ENCODE measurements at places on chromosomes 7 and 10.

GRCh38 chr10:33109788-33110469, 151.9 kb upstream of the ITGB1 start:
- DNase-seq = no peak

- no peak for DNase-seq
Observed at GRCh38 chr7:106599343-106599698, 61.6 kb downstream of the CCDC71L start.

- DNase-seq = no peak
Observed at GRCh38 chr7:155788616-155789000, 23.7 kb downstream of the SHH start.

DNA sequence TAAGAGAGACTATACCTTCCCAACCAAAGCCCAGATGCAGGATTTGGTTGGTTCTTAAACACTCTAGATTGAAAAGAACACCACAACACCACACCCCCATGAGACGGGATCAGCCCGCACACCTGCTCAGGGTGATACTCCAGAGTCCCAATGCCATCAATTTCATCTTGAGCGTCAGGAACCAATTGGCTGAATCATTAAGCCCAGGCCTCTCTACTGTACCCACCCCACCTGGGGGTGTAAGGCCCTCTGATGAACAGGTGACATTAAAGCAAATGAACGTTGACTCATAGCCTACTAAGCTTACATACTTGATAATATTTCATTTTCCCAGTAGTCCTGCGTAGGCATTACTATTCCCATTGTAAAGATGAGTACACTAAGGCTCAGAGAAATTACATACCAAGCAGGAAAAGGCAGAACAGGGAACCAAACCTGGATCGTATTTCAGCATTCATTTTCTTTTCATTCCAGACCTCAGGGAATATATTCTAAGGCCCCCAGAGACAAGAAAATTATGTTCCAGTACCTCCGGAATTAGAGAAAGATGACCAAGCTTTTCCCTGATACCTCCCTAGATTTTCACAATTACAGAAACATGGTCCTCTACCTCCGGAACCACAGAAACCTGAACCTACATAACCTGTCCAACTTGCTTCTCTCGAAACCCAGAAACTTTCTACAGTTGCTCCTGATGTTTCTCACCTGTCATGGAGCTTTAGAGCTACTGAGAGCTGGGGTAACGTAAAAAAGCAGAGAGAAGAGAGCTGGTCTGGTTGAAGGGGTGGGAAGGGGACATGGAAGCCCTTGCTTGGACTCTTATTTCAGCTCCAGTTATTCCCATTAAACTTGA, 43.1 kb upstream of the KDM7A start:
- DNase-seq = no peak

DNA sequence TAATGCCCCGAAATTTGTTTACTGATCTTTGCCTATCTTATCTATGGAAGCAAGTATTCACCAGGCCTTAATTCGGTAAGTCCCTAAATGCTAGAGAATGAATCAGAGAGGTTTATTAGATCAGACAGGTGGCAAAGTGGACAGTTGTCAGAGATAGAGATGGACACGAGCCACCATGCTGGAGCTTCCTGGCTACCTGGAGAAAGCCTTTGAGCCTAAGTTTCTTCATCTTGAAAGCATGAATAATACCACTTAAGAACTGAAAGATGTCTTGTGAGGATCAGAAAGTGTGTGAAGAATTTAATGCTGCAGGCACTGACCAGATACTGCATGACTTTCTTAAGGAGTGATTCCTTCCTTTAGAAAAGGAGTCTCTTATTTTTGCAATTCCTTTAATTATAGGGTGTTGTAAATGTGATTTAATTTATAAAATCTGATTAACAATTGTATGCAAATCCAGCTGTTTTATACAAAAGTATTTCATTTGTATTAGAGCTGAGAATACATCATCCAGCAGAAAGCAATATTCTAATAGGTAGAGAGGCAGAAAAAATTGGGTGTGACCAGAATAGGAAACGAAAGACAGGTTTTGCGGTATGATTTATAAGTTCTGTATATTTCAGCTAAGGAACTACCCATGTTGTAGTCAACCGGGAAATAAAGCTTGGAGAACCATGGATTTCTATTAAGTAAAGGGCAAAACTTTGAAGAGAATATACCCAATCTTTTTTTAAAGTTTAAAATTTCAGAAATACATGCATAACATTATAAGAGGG, 82.7 kb downstream of the SMURF1 start:
- DNase-seq = no peak

- no peak for DNase-seq
Observed at GRCh38 chr7:12222889-12223579, 11.9 kb downstream of the TMEM106B start.

GRCh38 chr10:101244321-101245050, 15.2 kb upstream of the LBX1 start:
- DNase-seq = peak; percentile 2

DNA sequence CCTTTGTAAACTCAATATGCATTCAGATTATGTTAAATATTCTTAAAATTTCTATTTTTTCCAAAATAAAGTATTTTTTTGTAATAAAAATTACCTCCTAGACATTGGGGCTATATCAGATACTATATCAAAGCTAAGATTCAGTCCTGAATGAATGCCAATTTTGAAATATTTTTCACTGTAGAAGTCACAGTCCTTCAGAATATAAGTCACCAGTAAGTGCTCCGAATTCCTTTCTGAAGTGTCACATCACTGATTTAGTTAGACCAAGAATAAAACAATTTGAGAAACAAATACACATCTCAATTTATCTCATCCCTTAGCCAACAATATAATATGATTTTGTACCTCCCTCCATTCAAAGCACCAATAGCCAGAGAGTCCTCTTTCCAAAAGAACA, 33.9 kb upstream of the GSAP start:
- no peak for DNase-seq

DNA sequence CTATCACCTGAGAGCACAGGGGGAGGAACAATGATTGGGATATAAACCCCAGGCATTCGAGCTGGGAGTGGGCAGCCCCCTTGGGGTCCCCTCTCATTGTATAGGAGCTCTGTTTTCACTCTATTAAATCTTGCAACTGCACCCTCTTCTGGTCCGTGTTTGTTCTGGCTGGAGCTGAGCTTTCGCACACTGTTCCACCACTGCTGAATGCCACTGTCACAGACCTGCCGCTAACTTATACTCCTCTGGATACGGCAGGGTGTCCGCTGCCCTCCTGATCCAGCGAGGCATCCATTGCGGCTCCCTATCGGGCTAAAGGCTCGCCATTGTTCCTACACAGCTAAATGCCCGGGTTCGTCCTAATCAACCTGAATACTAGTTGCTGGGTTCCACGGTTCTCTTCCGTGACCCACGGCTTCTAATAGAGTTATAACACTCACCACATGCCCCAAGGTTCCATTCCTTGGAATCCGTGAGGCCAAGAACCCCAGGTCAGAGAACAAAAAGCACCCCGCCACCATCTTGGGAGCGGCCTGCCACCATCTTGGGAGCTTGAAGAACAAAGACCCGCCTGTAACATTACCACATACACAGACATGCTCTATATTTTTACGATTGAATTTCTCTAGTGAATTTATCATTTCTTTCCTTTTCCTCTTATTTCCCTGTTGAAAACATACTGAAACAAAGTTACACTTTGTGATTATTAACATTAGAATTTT, 9.0 kb downstream of the ZWINT start:
- DNase-seq = no peak

- DNase-seq = no peak
Observed at GRCh38 chr10:35378541-35379210, 42.4 kb downstream of the CCNY start.

DNA sequence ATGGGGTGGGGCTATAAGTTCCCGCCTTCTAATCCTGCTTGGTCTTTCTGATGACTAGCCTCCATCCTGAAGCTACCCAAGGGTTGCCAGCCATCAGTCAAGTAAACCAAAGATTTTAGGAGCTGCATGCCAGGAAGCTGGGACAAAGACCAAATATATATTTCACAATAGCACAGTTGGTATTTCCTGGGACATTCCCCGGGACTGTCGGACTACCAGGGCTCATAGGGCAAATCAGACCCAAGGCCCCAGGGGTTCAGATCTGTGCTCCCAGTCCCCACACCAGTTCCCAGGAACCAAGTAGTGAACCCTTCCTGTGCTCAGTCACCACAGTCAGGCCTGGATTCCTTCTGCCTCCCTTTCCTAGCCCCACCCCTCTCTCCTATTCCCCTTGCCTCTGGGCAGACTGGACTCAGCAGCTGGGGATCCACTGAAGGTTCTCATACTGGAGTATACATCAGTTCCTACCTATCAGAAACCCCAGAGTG, 5.7 kb upstream of the CXCL12 start:
- no peak for DNase-seq

- peak; percentile 49 for DNase-seq
Observed at GRCh38 chr7:23106057-23106822, 655 bp downstream of the KLHL7 start.

DNA sequence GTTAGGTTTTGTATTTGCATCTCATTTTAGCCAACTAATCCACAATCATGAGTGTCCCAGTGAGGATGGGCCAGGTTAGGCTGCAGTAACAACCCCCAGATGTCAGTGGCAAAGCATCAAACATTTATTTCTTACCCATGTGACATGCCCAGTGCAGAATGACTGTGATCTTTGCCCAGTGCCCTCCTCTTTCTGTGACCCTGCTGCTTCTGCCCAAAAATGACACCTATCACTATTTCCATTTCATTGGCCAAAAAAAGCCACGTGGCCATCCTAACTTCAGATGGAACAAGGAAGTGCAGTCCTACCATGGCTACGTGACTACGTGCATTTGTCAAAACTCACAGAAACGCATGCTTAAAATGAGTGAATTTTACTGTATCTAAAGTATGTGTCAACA, 109.2 kb upstream of the PRR15 start:
- no peak for DNase-seq

GRCh38 chr7:129072479-129073011, 17.6 kb upstream of the TNPO3 start:
- DNase-seq = peak; percentile 3

GRCh38 chr10:103062854-103063590, 130.1 kb downstream of the NT5C2 start:
- DNase-seq = no peak

DNA sequence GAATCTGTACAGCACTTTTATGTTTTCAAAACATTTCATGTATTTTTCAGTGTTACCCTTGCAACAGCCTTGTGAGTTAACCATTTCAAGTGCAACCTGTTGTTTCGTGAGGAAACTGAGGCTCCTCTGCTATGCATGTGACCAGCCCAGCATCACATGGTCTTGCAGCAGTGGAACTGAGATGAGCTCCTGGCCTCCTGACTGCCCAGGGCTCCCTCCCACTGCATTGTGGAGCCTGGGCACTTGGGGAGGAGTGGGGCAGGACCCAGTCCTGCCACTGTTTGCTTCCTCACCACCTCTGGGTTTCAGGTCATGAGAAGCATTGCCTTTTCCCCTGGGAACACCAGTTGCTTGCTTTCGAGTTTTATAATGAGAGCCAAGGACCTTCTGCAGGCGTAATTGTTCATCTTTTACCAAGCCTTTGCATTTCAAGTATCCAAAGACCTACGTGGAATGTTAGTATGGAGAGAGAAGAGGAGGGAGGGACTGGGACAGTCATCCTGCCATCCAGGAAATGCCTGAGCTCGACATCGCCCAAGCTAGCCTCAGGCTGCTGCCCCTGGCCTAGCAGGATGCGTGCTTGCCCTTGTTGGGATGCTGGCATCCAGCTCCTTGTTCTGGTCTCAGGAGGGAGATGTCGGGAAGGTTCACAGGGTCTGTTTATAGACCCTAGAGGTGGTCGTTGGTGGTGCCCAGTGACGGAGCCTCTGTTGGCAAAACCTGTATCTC, 32.3 kb upstream of the BHLHA15 start:
- no peak for DNase-seq

- DNase-seq = no peak
Observed at GRCh38 chr10:852386-852785, 79.1 kb downstream of the LARP4B start.

DNA sequence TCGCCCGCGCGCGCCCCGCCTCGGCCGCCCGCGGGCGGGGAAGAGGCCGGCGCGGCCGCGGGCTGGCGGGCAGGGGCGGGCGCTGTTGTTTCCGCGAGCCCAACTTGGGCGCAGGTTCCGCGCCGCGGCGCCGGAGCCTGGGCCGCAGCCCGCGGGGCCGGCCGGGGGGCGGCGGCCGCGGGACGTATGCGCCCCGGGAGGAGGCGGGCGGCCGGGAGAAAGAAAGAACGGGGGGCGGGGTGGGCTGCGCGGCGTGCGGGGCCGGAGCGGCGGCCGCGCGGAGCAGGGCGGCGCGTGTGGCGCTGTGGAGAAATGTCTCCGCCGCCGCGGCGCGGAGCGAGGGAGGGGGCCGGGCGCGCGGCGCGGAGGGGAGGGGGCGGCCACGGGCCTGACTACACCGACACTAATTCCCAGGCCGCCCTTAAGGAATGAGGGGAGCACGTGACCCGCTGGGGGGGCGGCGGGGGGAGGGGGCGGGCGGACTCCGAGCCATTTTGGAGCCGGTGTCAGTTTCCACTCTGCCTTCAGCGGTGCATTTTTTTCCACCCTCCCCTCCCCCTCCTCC, at the start of gene BMI1:
BMI1 (plus strand) TSS at position 509 of the 565 bp plus-strand sequence. CDS start 5,351 bp downstream, outside the sequence.
- peak; percentile 58 for DNase-seq

- DNase-seq = no peak
Observed at GRCh38 chr7:47663213-47663612, 81.3 kb upstream of the TNS3 start.

- no peak for DNase-seq
Observed at GRCh38 chr10:61000769-61001730, 57.1 kb upstream of the RHOBTB1 start.

DNA sequence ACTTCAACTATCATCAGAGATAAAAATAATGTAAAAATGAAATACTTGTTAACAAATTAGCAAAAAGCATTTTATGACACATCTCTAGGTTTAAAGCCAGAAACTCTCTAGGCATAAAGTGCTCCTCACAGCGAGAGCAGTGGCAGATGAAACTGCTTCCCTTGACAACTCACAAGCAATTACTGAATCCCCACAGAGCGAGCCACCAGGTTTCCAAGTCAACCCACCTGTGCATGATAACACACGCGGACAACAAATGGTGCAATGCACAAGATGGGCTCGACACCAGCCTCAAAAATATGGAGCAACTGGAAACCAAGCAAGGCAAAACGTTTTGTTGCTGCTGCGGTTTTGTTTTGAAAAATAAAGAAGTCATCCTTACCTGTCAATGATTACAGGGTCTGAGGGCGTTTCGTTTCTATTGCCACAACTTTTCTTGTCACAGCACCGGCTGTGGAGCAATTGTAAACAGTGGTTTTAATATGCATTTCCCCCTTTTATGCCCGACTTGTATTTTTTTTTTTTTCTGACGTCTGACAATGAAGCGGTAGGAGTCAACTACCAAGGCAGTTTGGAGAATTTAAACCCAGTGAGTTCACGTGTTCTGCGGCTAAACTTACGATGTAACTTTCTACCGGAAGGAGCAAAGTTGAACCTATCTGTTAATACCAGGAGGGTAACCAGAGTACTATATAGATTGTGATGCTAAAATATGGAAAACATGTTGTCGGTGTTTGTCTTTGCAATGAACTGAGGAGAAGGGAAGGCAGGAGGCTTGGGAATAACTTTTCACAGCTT, 7.0 kb downstream of the EBF3 start:
- DNase-seq = no peak
